ENCODE measurements at places on chromosomes 11 and 22. TPM values are rescaled to one million over a fixed set of nuclear protein-coding genes. Genes with fewer than 3 reads are reported as not detected.

GRCh38 chr11:108733479-108734116 lies 68.7 kb downstream of the DDX10 start:
- H3K4me1 ChIP-seq = no peaks in the 10 kb centered on the region
- no peak overlapping the region for H3K27ac ChIP-seq
- H3K4me3 ChIP-seq = no peak overlapping the region
- H3K27me3 ChIP-seq = no peaks in the 10 kb centered on the region
- DNase-seq = no peak
- H3K36me3 ChIP-seq = no peaks in the 10 kb centered on the region

DNA sequence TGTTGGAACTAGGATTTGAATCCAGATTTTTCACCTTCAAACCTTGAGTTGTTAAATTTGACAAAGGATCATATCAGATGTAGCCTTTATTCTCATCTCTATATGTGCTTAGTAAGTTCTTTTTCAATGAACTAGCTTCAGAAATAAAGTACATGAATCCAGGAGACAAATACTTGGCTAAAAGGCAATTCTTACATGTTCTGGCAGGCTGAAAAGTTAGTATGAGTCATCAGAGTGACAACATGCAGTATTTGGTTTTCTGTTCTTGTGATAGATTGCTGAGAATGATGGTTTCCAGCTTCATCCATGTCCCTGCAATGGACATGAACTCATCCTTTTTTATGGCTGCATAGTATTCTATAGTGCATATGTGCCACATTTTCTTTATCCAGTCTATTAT lies 40.4 kb downstream of the BBOX1 start:
- no peak for DNase-seq
- H3K27me3 ChIP-seq = no peaks in the 10 kb centered on the region
- H3K27ac ChIP-seq = no peak overlapping the region
- H3K4me3 ChIP-seq = no peak overlapping the region

DNA sequence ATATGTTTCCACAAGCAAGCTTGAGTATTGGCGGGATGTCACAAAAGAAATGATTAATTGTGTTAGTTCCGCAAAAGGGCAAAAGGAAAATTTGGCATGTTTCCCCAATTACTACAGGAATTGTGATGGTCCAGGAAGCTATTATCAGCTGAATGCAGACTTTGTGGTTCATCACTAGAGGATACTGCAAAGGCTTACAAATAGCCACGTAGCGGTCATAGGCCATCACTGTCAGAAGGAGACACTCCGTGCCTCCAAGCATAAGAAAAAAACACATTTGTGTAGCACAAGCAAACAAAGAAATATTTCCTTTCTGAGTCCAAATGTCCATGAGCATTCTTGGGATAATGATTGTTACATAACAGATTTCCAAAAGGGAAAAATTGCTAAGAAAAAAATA lies 1.8 kb downstream of the OR10AG1 start:
- no peaks in the 10 kb centered on the region for H3K4me1 ChIP-seq
- H3K36me3 ChIP-seq = no peaks in the 10 kb centered on the region
- DNase-seq = no peak
- H3K27ac ChIP-seq = no peak overlapping the region
- H3K4me3 ChIP-seq = no peak overlapping the region

DNA sequence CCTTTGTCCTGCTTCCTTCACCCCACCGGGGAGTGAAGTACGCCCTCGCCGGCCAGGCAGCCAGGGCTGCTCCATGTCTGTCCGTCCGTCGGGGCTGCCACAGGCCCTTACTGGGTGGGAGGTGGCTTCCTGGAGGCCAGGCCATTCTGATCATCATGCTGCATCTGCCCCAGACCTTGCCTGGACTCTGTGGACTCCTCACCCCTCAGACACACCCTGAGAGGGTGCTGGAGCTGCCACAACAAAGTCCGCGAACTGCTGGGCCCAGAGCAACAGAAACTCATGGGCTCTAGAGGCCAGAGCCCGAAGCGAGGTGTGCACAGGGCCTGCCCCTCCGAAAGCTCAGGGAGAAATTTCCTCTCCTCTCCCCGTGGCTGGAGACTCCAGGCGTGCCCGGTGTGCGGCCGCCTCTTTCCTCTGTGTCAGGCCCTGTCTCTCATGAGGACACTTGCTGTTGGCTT lies 124.2 kb downstream of the KCNQ1OT1 start:
- H3K4me1 ChIP-seq = no peaks in the 10 kb centered on the region
- H3K27ac ChIP-seq = no peak overlapping the region
- no peaks in the 10 kb centered on the region for H3K36me3 ChIP-seq
- peaks cover 5% of the 10 kb centered on the region for H3K27me3 ChIP-seq

The DDX6 gene
- 181 TPM for total RNA-seq

The SCGB1D2 gene
- total RNA-seq = not detected

The MYBPC3 gene
- not detected for total RNA-seq

The SLC36A4 gene
- total RNA-seq = 22.7 TPM

The HOATZ gene
- not detected for total RNA-seq

Measured in H1 (cell line).